Mucosa of gallbladder (tissue), 1 donor: ENCODE measurements at places on chromosomes 4 and X.
A peak's percentile ranks its signal among the peaks of the same experiment; 100 is the strongest.

DNA sequence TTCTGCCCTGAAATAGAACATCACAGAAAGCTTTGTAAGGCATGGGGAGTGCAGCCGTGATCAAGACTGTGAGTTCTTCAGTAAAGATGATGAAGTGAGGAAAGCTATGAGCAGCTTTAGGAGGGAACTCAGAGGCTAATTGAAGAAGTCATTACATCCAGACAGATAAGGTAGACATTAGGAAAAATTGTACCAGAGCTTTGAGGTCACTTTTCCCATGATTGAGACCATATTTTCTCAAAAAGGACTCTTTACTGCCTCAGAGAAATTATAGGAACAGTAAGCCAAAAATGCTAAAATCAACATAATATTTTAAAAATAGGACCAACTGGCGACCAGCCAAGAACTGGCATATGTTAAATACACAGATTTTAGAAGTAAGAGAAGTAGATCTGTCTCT is 11.2 kb downstream of the CHST7 start:
- no peak for DNase-seq

DNA sequence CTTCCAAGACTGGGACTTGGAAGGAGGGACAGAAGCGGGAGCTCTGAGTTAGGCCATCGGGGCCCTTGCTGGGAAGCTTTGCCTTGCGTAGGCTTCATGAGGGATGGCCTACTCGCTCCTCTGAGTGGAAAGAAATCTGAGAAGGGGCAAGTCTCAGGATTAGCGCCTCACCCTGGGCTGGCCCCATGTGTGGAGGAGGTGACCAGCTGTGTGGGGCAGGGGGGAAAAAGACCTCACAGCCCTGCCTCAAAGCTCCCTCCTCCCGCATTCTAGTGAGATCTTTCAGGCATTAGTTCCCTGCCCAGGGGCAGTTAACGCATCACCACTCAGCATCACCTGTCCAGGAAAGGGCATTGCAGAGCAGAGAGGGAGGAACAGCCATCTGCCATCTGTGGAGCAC is 156.1 kb downstream of the ENPP6 start:
- DNase-seq = no peak

- no peak for DNase-seq
Measured at GRCh38 chrX:99901091-99901490, 509.0 kb downstream of the PCDH19 start.

GRCh38 chr4:106201373-106201772 is 114.6 kb downstream of the TBCK start:
- no peak for DNase-seq

- no peak for DNase-seq
Measured at GRCh38 chr4:3703677-3704521, 62.3 kb upstream of the ADRA2C start.

DNA sequence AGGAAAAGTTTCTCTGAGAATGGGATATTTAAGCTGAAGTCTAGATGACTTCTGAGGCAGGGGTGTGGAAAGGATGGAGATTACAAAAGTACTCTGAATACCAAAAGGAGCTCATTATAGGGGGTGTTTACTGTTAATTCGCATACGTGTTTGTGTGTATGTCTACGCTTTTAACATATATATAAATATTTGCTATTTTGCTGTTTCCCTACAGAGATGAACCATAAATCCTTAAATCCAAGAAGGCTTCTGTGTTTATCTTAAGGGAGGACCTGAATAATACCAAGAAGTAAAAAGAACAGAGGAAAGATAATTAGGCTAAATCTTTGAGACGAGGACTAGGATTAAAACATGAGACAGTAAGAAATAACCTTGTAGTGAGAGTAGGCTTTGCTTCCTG is 166.0 kb downstream of the ARAP2 start:
- DNase-seq = no peak

DNA sequence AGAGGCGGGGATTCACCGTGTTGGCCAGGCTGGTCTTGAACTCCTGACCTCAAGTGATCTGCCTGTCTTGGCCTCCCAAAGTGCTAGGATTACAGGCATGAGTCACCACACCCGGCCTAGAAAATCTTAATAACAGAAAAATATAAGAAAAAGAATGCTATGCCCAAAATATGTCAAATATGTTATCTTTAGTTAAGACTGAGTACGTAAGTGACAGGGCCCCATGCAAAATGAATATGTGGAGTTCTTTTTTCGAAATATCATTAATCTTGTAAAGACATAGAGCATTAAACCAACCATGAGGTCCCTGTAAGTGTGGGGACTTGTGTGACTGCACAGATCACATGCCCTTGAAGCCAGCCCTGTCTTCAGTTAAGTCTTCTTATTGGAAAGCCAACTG is 8.9 kb upstream of the ZNF518B start:
- no peak for DNase-seq

GRCh38 chr4:170420255-170420693 is 330.5 kb upstream of the AADAT start:
- DNase-seq = peak; percentile 49

- DNase-seq = no peak
Measured at GRCh38 chrX:10254739-10255138, 98.0 kb downstream of the CLCN4 start.

DNA sequence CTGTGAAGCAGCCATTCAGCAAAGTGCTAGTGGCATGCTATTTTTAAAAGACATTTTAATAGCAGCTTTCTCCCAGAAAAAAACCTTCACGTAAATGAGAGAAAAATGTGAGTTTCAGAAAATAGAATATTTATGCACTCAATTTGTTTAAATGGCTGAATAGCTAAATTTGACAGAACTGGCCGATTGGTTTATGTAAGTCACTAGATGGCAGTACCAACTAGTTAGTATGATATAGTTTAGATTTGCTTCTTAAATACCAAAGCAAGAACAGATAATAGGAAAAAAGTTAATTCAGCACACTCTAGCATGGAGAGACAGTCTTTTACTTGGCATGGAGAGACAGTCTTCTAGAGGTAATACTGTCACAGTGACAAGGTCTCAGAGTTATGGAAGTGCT is 250.1 kb downstream of the SNCA start:
- no peak for DNase-seq

GRCh38 chr4:98542011-98542410 is 116.4 kb downstream of the TSPAN5 start:
- DNase-seq = no peak

DNA sequence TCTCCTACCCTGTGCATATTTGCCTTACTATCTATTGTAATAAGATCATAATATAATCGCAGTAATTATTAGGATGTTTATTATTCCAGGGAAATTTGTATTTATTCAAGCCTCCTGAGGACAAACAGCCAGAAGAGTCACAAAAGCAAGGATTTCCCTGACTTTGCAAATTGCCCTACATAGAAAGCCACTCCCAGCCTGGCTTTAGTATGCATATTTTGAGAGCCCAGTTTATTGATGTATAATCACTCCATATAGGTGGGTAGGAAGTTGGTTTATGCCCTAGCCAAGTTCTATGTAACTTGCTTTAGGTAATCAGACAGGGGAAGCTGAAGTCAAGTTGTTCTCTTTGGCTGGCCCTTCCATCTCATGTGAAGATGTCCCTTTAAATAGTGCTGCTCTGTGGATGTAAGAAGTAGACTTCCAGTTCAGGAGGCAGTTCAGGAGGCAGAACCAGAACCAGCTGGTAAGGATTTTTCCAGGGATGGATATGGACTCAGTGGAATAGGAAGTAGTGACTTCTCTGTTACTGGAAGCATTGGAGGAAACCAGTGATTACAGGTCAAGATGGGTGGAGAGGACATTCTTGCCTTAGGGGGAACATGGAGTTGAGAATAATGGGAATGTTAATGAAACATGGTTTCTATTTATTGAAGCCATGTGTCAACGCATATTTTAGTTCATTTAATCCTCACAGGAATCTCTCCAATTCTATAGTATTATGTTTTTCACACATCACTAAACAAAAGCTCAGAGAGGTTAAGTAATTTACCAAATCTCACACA is 70.5 kb upstream of the KIT start:
- DNase-seq = no peak

DNA sequence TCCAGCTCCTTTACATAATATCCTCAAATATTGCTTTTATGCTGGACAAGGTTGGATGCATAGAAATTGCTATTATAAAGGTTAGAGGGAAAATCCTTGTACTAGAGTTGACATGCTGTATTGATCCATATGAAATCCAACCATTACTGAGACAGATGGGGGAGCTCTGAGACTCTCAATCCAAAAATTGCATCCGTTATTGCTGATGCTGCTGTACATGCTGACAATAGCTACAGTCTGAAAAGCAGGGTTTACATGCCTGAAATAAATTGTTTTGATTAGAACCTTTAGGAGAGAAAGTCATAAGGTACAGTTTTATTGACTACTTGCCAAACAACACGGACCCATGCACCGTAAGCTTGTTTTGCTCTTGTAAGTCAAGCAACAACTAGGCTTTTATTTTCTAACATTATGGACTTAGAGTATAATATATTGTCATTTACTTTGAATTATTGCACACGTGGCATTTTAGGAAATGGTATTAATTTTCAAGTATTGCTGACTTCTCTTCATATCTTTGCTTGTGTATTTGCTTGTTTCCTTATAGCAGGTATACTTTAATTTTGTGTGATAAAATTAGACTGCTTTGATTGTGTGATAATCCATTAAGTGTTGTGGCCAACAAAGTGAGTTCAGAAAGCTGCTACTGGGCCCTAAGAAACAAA is 1365.2 kb downstream of the STIM2 start:
- no peak for DNase-seq

- DNase-seq = no peak
Measured at GRCh38 chr4:7000421-7001176, 42.6 kb upstream of the TADA2B start.

DNA sequence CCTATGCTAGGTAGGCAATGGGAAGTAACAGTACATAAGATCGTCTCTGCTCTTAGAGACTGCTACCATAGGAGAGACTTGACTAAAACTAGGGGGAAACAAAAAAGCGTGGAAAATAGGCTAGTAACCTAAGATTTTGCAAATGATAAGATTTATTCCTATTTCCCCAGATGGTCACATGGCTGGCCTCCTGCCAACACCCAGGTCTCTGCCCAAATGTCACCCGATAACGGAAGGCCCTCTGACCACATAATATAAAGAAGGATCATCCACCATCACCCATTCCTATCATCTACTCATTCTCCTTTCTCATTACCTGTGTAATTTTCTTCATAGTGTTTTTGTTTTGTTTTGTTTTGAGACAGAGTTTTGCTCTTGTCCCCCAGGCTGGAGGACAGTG is 4.7 kb downstream of the LAMP2 start:
- DNase-seq = no peak

GRCh38 chr4:90184560-90184959 is 57.4 kb downstream of the CCSER1 start:
- DNase-seq = no peak

- DNase-seq = no peak
Measured at GRCh38 chrX:67346225-67346624, 197.6 kb upstream of the AR start.

DNA sequence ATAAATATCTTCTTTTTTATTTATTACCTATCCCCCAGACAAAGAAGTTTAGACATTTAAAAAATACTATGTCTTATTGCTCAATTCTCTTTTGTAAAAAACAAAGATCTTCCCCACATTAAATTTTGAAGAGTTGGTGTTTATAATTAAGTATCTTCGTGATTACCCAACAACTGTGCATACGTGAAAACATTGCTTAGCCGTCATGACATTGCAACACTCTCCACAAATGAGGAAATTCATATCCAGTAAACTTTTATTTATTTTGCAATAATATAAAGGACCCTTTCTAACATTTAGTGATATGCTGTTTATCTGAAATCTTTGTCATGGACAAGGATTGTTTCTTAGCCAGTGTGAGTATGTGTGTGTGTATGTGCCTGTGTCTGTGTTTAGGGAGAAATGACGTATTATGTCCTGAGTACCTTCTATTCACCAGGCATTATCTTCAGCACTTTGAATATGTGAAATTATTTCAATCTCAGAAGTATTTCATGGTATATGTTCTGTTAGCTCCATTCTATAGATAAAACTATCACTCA is 26.1 kb upstream of the EREG start:
- DNase-seq = no peak

- DNase-seq = no peak
Measured at GRCh38 chr4:128830906-128831503, 21.5 kb downstream of the JADE1 start.

- DNase-seq = no peak
Measured at GRCh38 chrX:137297167-137297566, 263.4 kb upstream of the GPR101 start.

GRCh38 chr4:8260656-8261111 is 8.9 kb upstream of the HTRA3 start:
- peak; percentile 30 for DNase-seq

DNA sequence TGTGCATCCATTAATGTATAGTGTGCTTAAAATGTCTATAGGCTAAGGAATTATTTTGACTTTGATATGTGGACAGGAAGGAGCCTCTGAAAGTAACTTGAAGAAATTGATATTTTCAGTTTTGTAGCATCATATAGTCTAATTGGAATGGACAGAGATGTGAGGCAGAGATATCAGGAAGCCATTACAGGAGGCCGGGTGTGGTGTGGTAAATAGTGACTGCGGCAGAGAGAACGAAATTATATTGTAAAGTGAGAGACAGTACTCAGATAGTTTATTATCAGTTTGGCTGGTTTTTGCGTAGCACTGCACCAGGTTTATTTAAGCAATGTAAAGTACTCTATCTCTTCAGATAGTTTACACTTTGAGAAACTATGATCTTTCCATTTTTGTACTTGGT is 98.5 kb downstream of the RAP1GDS1 start:
- DNase-seq = no peak

DNA sequence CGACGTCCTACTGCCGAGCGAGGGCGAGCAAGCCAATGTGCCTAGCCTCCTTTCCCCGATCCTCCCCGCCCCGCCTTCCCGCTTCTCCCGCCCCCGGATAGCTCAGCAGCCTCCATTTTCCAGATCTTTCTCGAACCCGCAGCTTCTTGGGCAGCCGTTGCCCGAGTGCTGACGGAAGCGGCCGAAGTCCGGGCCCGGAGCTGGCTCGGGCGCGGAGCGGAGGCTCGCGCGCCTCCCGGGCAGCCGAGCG is 172 bp upstream of the HSPA4L start:
- DNase-seq = peak; percentile 88

DNA sequence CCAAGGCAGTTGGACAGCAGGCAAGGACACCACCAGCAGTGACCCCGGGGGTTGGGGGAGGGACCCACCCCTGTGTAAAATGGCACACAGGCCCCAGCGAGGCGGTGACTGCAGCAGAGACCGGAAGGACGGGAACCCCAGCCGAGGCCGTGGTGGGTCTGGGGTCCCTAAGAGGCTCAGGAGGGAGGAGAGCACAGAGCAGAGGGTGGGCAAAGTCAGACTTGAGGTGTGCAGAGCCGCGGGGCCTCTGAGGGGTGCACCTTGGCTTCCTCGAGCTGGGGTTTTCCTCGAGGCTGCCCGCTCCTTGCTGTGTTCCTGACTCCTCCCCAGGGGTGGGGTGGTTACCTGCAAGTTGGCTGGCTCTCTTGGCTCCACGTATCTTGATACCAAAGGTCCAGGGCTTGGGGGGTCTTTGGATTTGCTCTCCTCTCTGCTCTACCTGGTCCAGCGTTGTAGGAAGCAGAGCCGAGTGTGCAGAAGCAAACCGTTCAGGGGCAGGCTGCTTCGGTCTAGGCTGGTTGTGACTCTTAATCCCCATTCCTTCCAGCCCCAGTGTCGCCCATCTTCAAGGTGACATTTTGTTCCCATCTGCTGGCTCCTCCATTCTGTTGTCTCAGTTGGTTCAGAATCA is 37.9 kb upstream of the SORCS2 start:
- no peak for DNase-seq
